CD4-positive, alpha-beta T cell (primary cell): ENCODE measurements at places on chromosomes 2 and 18.

DNA sequence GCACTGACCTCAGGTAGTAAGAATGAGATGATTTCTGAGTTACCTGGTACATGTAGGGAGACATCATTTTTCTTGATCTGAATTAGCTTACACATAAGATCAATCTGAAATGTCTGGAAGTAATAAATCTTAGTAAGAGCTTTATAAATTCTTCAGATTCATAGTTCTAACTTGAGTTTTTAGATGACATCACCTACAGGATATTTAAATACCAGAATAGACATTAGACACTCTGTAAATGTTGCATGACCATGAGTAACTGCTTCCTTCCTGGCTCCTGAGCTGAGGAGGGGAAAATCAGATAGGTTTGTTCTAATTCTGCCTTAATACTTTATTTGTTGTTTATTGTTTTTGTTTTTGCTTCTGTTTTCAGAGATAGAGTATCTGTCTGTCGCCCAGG is 181.8 kb downstream of the PHLPP1 start:
- DNase-seq = no peak

DNA sequence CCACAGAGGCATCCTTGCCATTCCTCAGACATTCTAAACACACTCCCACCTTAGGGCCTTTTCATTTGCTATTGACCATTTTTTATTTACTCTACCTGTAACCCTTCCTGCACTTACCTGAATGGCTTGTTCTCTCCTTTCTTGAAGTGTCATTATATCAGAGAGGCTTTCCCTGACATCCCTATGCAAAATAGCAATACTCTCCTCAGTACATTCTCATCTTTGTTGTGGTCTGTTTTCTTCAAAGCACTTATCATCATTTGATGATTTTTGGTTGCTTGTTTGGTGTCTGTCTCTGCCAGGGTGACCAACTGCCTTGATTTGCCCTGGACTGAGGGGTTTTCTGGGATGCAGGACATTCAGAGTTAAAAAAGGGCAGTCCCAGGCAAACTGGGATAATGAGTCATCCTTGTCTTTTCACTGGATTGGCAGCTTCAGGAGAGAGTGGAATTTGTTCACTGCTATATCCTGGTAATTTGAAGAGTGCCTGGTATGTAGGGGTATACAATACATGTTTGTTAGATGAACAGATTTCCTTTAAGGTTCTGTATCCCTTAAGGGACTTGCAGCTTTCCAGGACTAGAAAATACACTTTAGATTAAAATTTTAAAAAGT is 102.4 kb downstream of the BABAM2 start:
- DNase-seq = no peak

- DNase-seq = no peak
Observed at GRCh38 chr2:65985986-65986385, 448.9 kb upstream of the MEIS1 start.

DNA sequence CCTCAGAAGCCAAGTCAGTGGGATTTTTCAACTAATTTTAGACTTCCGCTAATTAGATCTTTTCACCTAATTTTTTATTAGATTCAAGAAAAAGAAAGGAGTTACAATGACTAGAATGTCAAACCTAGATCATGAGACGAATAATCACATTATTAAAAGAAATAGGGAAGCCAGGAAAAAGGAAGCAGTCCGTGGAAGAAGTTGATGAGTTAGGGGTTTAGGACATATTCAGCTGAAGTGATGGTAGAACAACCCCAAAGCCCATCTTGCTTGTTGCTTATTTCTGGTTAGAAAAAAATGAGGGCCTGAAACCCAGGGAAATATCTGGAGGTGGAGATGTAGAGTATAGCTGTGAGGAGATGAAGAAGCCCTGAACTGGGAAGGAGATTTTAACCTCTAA is 8.0 kb downstream of the KLF7 start:
- no peak for DNase-seq

- DNase-seq = no peak
Observed at GRCh38 chr2:68870215-68870614, 982 bp downstream of the BMP10 start.

- no peak for DNase-seq
Observed at GRCh38 chr2:193894081-193894480, 1699.3 kb upstream of the TMEFF2 start.

DNA sequence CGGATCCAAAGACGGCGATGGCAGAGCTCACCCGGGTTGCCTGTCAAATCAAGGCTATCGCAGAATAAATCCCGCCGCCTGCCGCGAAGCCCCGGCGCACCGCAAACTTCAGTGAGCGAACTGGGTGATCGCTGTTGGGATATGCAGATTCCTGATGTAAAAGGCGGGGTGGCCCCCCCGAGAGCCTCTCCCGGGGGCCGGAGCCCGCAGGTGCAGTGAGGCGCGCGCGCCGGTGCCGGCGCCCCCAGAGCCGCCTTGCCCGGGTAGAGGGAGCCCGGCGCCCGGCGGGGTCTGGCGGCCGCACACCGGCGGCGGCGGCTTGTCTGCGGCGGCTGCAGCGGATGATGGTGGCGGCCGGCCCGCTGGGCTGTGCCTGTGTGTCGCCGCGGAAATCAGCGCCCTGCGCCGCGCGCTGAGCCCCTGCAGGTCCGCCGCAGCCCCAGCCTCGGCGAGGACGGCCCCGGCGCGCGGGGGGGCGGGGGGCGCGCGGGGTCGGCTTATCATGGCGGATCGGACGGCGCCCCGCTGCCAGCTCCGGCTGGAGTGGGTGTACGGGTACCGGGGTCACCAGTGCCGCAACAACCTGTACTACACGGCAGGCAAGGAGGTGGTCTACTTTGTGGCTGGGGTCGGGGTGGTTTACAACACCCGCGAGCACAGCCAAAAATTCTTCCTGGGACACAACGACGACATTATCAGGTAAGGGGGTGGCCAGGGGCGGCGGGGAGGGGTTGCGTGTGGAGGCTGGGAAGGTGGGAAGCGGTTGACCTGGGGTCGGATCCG is 1.3 kb downstream of the EML6 start:
- no peak for DNase-seq

GRCh38 chr2:165369898-165370296 is 99.6 kb upstream of the CSRNP3 start:
- DNase-seq = no peak

DNA sequence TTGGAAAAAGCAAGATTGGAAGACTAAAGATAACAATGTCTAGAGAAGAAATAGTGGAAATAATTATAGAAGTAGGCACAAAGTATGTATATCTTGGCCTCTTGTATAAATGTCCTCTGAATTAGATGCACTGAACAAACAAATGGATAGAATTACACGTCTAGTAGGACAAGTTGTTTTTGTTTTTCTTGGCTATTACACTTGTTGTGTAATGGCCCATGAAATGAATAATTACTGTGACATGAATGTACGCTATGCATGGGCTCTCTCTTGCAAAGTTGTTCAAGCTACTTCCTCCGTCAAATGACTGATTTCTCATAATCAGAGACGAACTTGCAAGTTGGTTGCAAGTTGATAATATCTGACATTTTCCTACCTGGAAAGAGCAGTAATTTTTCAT is 126.2 kb downstream of the PDE1A start:
- DNase-seq = no peak

DNA sequence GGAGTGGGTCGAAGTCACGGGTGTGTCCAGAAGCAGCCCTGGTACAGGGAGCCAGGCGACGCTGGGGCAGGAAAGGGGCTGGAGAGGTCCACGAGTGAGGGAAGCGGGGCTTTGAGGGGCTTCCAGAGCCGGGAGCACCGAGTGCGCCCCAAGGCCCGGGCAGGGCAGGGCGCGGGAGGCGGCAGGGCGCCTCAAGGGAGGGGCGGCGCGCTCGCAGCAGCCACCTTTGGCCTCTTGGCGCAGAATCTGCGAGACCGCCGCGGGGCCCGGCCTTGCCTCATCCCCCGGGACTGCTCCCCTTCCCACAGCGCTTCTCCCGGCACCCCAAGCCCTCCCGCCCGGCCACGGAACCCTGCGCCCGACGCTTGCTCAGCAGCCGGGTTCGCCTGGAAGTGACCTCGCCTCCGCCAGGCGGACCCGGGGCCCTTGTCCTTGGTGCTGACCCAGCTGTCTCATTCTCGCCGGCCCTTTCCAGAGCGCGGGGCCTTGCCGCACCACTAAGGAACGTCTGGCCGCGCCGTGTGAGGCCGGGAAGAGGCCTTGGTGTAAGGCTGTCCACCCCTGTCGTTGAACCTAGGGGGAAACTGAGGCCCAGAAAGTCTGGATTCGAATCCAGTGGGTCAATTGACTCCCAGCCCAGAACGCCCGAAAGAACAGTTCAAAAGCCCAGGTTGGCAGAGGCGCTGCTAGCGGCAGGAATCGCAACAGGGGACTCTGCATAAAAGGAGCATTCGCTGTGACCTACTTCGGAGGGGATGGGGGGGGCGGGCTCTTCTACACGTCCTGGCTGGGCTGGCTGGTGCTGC is 584 bp upstream of the DNER start:
- no peak for DNase-seq

- no peak for DNase-seq
Observed at GRCh38 chr2:12883906-12884305, 167.2 kb downstream of the TRIB2 start.

DNA sequence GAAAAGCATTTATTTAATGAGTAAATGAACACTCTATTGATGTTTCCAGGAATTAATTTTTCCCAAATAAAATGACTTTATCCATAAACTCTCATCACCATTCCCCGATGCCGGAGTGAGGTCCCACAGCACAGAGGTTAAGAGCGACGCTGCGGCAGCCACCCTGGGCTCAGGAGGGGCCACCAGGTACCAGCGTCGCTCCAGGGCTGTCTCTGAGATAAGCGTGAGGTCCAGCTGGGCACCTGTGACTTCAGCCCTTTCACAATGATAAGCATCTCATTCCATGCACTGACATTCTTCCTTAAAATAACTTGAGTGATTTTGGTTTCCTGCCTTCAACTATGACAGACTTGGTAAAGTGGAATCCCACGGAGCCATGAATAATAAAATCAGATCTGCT is 182.1 kb downstream of the TWIST2 start:
- DNase-seq = no peak

DNA sequence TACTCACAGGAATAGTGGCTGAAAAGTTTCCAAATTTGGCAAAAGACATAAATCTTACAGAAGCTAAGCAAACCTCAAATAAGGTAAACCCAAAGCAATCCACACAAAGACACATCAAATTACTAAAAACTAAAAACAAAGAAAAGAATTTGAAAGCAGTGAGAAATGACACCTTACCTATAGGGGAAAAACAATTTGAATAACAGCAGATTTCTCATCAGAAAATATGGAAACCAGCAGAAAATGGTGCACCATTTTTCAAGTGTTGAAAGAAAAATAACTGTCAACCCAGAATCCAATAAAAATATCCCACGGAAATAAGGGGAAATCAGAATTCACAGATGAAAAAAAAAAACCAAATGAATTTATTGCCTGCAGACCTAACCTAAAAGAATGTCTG is 138.6 kb downstream of the PIGN start:
- no peak for DNase-seq

DNA sequence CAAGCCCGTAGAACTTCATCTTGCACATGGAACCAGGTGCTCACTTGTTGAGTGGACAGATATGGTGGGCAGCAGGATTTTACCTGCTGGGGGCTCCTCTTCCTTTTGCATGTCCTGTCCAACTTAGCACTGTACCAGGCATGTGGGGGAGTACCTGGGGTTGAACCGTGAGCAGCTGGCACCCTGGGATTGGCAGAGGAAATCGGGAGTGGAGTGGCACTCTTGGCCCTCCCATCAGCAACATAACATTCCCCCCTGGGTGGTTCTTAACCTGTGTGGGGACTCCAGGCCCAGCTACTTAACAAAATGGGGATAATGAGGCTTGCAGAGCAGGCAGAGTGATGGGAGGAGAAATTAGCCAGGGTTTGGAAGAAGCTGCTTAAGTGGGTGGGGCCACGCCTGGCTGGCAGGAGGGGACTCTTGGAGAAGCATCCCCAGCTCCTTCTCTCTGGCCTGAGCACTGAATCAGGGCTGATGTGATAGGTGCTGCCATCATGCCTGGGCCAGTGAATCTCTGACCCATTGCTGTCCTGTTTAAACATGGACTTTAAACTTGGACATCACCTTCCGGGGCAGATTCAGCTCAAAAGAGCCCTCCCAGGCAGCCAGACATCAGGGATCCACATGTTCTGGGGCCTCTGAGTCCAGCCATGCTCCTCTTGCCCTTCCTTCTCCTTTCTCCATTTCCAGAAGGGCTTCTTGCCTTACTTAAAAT is 15.5 kb downstream of the FOSL2 start:
- DNase-seq = no peak

- DNase-seq = no peak
Observed at GRCh38 chr2:86697551-86698104, 22.5 kb upstream of the RMND5A start.

GRCh38 chr2:145760781-145761649 is 1241.1 kb upstream of the ZEB2 start:
- no peak for DNase-seq

DNA sequence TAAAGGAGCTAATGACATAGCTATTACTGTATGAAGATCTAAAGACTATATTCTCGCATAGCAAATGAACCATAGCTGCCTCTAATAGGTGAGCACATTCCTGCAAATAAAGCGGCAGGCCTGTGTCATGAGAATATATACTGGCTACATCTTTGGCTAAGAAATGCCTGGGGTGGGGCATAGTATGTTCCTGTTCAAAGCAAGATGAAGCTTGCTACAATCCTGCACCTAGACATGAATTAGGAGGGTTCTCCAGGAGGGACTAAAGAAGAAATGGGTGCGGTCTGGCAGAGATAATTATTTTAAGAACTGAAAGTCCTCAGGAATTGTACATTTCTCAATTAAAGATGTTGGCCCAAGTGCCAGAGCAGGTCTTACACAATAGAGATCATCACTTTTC is 46.8 kb upstream of the PLA2R1 start:
- DNase-seq = no peak

DNA sequence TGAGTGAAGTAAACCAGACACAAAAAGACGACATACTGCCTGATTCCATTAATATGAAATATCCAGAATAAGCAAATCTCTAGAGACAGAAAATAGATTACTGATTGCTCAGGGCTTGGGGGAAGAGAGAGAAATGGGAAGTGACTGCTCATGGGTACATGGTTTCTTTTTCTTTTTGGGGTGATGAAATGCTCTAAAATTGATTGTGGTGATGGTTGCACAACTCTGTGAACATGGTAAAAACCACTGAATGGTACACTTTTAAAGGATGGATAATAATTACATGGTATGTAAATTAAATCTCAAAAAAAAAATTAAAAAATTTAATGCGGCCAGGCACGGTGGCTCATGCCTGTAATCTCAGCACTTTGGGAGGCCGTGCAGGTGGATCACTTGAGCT is 39.3 kb downstream of the RPL31 start:
- DNase-seq = no peak

- no peak for DNase-seq
Observed at GRCh38 chr2:45928946-45929345, 277.5 kb downstream of the PRKCE start.

DNA sequence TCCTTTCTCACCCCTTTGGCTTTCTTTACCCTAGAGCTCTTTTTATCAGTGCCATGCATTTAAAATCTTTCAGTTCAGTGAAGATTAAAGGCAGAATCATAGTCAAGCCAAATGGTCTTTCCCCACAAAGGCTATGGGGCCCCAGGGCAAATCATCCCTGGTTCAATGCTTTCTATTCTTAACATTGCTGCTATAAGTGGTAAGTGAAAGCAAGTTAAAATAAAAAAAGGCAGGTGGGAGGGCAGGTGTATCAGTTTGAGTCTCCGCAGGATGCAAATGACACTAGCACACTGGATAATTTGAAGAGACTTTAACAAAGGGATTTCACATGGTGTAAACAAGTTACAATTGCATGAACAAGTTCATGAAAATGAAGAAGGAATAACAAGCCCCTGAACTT is 757.4 kb downstream of the SATB2 start:
- DNase-seq = no peak

GRCh38 chr2:139964721-139965440 is 1184.7 kb upstream of the NXPH2 start:
- DNase-seq = no peak
